Upper lobe of left lung (tissue), 6 donors: ENCODE measurements at places on chromosomes 16 and 17. TPM values are rescaled to one million over a fixed set of nuclear protein-coding genes. Genes with fewer than 3 reads are reported as not detected.

Gene CCDC78
- total RNA-seq: 18.4 TPM

DNA sequence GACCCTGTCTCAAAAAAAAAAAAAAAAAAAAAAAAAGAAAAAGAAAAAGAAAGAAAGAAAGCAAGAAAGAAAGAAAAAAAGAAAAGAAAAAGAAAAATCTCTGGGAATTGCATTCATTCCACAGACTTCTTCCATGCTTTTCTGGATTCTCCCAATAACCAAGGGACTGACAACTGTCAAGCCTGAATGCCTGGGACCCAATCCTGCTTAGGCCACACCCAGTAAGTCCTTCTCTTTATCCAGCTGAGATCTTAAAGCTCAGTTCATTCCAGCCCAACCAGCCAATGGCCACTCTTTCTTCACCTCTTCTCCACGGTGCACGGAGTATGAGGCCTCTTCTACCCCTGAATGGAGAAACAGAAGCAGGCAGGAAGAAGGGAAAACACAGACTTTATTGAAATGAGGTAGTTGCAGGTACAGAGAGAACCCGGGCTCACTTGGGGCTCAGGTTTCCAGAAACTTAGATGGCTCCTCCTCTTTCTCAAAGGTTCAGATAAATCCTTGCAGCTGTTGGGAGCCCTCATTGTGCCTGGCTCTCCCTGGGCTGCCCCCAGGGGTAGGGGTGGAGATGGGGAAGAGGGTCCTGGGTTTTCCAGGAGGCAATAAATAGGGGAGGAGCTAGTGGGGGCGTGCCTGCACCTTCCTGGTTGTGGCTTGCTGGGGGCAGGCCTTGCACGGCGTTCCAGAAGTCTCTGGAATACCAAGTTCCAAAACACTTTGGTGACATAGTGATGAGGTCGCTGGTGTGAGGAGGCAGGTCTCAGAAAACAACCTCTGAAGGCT, 2.5 kb downstream of the HOXB1 start:
- H3K27me3 ChIP-seq: no peaks in the 10 kb centered on the region
- no peak overlapping the region for H3K27ac ChIP-seq
- H3K4me3 ChIP-seq: no peak overlapping the region
- peaks cover 7% of the 10 kb centered on the region for H3K4me1 ChIP-seq

DNA sequence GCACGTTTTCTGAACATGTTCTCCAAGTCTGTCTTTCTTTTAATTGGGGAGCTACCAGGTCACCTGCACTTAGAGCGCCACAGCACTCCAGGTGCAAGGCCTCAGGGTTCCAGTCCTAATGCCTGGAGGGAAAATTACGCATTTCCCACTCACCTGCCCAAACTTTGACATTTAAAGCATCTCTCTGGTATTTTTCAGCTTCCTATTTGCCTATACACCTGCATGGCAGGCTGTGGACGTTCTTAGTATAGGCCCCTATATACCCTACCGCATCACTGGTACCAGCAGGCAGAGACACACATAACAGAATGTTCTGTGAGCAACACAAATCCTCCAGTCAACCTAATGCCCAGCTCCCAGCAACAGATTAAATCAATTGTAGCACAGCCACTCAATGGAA, 213.3 kb downstream of the MRTFB start:
- H3K27ac ChIP-seq: no peak overlapping the region
- no peak for DNase-seq
- H3K36me3 ChIP-seq: no peaks in the 10 kb centered on the region
- H3K4me3 ChIP-seq: no peak overlapping the region

GRCh38 chr16:52557236-52557635, 10.3 kb upstream of the TOX3 start:
- peaks cover 10% of the 10 kb centered on the region for H3K4me1 ChIP-seq
- no peak for DNase-seq
- no peak overlapping the region for H3K4me3 ChIP-seq
- H3K27ac ChIP-seq: no peak overlapping the region
- H3K36me3 ChIP-seq: no peaks in the 10 kb centered on the region

GRCh38 chr16:65964752-65965151, 401.7 kb upstream of the CDH5 start:
- H3K27me3 ChIP-seq: no peaks in the 10 kb centered on the region
- H3K4me3 ChIP-seq: no peak overlapping the region
- H3K27ac ChIP-seq: no peak overlapping the region
- no peaks in the 10 kb centered on the region for H3K36me3 ChIP-seq
- no peak for DNase-seq
